ENCODE measurements at places on chromosomes 4 and X.
A peak's percentile ranks its signal among the peaks of the same experiment; 100 is the strongest.

DNA sequence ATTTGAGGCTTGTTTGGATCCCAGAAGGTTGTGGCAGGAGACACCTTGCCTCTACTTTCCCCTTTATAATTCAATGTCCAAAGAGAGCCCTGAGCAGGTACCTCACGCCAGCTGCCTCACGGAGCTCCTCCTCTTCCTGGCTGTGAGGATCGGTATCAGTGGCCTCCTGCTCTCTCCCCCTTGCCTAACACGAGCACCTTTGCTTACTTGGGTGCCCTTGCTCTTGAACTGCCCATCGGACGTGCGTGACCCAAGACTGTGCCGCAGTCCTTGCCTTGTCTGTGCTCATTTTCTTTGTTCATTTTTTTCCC, 27.8 kb upstream of the MSANTD1 start:
- no peak for DNase-seq

DNA sequence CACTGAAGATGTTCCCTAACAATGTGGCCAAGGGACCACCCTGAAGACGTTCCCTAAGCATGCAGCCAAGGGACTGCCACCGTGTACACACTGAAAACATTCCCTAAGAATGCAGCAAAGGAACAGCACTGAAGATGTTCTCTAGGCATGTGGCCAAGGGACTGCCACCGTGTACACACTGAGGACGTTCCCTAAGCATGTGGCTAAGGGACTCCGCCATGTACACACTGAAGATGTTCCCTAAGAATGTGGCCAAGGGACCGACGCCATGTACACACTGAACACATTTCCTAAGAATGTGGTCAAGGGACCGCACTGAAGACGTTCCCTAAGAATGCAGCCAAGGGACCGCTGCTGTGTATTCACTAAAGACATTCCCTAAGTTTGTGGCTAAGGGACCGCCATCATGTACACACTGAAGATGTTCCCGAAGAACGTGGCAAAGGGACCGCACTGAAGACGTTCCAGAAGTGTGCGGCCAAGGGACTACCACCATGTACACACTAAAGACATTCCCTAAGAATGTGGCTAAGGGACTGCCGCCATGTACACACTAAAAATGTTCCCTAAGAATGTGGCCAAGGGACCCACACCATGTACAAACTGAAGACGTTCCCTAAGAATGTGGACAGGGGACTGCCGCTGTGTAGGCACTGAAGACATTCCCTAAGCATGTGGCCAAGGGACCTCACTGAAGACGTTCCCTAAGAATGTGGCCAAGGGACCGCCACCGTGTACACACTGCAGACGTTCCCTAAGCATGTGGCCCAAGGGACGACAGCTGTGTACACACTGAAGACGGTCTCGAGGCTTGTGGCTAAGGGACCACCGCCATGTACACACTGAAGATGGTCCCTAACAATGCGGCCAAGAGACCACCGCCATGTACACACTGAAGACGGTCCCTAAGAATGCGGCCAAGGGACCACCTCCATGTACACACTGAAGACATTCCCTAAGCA, 54.8 kb downstream of the DHRSX start:
- no peak for DNase-seq

DNA sequence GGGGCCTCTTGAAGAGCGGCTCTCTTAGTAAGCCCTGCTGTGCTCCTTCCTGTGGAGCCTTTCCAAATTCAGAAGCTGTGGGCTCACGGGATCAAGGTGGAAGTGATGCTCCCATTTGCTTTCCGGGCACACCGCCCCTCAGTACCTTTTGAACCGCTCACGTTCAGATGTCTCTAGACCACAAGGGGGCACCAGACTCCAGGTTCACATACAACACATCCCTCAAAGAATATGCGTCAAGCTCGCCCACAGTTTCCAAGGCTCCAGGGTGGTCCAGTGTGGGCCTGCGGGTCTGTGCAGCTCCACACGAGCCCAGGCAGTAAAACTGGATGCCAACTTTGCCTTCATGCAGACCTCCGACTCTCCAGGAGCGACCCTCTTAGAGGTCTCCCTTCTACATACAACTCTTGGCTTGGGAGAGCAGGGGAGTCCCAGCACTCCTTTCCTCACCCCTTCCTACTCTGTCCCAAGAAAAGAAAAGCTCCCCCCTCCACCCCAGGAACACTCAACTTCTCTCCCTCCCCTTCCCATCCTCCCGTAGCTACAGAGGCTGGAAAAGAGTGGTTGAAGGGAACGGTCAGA, 11.0 kb downstream of the SUPT20HL1 start:
- peak; percentile 36 for DNase-seq

- no peak for DNase-seq
Observed at GRCh38 chr4:142307857-142308256, 538.2 kb downstream of the INPP4B start.

GRCh38 chr4:97819294-97819693, 324.0 kb downstream of the STPG2 start:
- DNase-seq, result no peak

DNA sequence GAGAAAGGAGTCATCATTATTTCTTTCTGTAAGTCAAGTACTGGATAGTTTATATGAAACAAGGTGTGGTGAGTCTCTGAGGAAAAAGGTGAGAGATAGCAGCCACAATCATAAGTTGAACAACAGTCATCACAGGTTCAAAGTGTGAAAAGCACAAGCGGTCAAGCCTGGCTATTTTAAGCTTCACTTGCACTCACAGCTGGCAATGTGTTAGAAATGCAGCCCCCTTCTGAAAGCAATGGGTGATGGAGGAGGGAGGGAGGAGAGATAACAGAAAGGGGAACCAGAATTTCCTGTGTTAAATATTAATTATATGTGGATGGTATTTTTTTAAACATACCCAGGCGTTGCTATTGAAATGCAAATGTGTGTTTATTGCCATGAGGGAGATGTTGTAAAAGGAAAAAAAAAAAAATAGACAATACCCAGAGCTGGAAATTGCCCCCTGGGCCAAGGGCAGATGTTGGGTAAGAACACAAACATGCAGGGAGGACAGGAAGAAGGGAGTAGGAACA, 26.9 kb upstream of the BMP3 start:
- DNase-seq, result no peak

DNA sequence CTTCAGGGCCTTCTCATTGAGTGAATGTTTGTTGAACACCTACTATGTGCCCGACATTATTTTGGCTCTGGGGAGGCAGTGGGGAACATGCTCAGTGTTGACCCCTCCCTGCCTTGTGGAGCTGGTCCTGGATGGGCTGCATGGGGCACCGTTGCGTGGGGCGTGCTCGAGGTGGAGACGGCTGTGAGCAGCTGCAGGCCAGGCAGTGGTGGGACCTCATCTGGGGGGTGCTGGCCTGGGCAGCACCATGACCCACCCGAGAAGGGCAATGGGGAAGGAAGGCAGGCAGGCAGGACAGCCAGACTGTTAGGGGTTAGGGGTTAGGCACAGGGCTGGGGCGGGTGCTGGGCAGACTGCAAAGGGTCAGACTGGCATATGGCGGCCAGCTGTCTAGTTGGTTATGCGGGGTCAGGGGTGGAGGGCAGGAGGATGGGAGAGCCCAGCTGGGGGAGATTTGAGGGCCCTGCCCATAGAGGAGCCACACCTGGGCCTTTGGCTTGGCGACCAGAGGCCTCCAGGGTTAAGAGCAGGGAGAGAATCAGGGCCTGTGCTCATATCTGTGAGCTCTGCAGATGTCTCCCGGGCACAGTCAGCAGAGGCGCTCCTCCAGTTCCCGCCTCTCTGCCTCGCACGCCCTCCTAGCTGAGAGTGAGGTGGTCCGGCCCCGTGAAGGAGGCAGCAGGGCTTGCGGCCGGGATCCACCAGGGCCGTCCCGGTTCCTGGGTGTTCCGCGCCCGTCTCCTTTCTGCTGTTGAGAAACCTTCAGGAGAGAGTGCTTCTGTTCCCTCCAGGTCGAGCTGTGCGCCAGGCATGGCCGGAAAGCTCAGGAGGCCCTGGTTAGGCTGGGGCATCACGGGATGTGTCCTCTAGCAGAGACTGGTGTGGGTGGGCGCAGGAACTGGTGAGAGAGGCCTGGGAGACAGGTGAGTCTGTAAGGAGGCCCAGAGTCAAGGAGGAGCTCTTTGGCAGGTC, 73.3 kb downstream of the RGS12 start:
- no peak for DNase-seq

DNA sequence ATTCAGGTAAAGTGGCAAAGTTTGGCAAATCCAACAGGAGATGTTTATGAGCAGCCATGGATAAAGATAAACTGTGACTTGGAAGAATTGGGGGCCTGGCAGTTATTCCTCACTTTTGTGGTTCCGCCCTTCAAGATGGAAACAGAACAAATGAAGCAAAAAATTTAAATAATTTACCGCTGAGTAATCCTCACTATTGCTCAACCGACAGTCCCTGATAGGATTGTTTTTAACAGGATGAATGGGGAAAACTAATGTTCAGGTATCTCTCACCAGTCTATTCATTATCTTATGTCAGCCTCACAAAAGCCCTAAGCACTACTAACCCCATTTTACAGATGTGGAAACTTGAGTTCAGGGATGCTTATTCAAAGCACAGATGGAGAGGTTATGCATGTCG, 90.8 kb downstream of the FNIP2 start:
- DNase-seq, result no peak

DNA sequence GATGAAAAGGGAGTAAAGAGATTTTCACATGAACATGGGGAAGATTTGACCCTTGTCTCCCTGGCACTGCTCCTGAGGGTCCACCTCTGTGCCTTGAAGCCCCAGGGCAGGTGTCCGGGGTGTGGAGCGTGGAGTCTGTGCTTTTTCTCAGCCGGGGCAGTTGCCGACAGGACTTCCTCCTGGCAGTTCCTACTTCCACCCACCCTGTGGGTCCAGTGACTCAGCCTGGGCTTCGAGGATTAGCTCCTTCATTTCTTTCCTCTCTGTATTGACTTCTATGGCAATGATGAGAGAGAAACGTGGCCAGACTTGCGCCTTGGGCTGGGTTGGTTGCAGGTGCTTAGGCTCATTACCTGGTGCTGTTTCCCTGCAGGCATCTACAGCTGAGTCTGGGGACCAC, 35.9 kb upstream of the CLCN4 start:
- no peak for DNase-seq

- no peak for DNase-seq
Observed at GRCh38 chrX:38347136-38347535, 5.3 kb upstream of the OTC start.

- DNase-seq, result no peak
Observed at GRCh38 chr4:103002551-103002950, 17.0 kb downstream of the SLC9B1 start.

- DNase-seq, result no peak
Observed at GRCh38 chr4:5654791-5655190, 53.6 kb downstream of the EVC2 start.

DNA sequence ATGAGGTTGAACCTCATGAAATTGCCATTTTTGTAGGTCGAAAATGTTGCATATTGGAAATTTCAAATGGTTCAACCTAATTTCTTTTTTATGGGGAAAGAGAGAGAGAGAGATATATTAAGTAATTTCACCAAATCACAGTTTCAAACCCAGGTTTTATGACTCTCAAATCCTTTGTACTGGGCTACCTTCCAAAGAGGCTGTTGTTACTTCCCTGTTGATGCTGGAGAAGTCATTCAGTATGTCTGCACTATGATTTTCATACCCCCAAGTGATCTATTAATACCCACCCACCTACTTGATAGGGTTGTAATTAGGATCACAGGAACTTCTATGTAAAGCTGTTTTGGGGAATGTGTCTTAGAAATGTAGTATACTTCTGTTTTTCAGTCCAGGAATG, 109.9 kb downstream of the ZNF330 start:
- no peak for DNase-seq

DNA sequence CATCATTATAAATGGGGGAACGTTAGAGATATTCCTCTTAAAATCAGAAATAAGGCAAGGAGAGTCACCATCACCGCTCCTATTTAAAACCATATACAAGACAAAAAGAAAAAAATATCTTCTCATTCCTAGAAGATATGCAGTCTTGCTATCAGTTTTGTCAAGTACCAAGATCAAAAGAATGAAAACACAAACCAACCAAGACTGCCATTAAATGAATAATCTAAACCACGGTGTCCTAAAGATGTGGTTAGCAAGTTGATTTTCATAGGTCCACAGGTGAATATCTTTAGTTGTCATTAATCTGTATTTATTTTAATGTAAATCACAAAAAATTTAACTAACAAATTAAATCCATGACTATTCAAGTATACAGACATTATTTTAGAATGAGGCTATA, 39.3 kb downstream of the SCFD2 start:
- no peak for DNase-seq

GRCh38 chrX:134459683-134460004, 321 bp upstream of the HPRT1 start:
- no peak for DNase-seq

GRCh38 chrX:5702890-5703289, 525.8 kb downstream of the NLGN4X start:
- no peak for DNase-seq

- no peak for DNase-seq
Observed at GRCh38 chr4:181949704-181950312, 293.4 kb upstream of the TENM3 start.

DNA sequence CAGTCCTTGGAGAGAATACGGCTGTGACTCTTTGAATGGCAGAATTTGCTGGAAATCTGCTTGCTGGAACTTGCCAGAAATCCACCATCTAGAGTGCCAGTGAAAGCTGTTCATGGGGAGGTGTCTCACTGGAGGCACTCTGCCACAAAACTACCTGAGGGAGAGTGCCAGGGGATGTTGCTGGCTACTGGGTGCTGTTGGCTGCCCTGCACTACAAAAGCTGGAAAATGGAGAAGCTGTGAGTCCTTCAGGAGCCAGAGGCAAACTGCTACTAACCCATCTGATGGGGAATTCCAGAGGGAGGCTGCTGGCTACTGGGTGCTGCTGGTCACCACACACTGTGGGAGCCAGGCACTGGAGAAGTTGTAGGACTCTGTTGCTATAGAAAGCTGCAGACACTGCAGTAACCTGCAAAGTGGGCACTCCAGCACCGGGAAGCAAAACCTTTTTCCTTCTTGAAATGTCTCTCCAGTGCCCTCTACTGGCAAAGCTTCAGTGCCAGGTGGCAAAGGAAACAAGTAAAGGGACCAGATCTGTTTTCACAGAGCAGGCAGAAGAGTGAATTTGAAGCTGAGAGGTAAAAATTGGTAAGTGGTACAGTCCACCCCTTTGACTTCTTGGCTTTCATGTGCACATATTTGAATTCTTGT, 47.8 kb upstream of the HSD17B10 start:
- peak; percentile 11 for DNase-seq

- DNase-seq, result no peak
Observed at GRCh38 chrX:117957128-117957527, 159.5 kb downstream of the KLHL13 start.
